ENCODE measurements at places on chromosomes 6 and 20.

DNA sequence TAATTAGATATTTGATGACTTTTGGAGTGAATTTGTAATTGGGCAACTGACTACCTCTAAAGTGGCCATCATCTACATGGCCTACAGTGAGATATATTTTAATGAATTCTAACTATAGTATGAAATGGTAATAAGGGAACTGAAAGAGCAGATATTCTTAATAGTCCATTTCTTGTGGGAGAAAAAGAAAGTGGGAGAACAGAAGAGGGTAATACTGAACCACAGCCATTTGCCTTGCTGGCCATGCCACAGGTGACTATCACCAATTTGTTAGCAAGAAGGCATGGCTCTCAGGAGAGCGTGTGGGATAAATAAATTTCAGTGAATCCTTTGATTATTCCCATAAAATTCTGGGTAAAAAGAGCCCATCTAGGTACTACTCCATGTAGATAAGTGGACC lies 1074.0 kb upstream of the MAP3K7 start:
- DNase-seq, result no peak

DNA sequence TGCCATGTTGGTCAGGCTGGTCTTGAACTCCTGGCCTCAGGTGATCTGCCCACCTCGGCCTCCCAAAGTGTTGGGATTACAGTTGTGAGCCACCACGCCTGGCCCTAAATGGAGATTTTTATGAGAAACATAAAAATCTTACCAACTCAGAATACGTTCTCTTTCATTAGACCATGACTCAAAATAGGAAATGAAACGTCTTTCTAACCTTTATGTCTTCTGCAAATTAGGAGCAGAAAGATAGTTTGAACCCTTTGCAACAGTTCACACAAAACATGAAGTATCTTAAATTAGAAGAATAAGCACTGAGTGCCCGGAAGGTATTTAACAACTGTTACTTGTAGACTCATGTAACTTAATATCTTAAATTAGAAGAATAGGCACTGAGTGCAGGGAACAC lies 48.3 kb downstream of the AHI1 start:
- no peak for DNase-seq

DNA sequence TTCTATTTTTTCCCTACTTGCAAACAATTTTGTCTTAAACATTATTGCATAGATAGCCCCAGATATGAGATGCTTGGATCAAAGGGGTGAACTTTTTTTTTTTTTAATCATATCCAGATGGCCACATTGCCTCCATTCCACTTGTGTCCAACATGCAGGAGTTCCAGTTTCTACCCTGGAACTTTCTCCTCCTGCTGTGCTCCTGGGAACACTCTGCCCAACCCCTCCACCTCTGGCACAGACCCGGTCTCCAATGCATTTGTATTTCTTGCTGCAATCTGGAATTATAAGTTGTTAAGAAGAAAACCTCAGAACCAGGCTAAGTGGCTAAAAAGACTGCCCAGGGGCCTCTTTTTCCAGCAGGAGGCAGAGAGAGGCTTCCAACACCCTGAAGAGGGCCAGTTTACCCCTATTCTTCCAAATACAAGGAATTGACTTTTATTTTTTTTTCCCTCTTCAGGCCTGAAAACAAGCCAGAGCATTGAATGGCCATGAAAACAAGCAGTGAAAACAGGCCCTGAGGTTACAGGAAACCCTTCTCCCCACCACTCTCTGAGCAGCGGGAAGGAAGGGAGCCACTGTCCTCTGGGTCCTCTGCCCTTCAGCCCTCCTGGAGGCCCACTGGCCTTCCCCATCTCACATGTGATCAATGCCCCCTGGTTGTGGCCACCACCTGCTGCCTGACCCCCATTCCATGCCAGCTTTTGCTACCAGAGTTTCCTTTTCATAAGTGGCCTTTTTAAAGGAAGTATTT lies 44.3 kb downstream of the PDYN start:
- no peak for DNase-seq

DNA sequence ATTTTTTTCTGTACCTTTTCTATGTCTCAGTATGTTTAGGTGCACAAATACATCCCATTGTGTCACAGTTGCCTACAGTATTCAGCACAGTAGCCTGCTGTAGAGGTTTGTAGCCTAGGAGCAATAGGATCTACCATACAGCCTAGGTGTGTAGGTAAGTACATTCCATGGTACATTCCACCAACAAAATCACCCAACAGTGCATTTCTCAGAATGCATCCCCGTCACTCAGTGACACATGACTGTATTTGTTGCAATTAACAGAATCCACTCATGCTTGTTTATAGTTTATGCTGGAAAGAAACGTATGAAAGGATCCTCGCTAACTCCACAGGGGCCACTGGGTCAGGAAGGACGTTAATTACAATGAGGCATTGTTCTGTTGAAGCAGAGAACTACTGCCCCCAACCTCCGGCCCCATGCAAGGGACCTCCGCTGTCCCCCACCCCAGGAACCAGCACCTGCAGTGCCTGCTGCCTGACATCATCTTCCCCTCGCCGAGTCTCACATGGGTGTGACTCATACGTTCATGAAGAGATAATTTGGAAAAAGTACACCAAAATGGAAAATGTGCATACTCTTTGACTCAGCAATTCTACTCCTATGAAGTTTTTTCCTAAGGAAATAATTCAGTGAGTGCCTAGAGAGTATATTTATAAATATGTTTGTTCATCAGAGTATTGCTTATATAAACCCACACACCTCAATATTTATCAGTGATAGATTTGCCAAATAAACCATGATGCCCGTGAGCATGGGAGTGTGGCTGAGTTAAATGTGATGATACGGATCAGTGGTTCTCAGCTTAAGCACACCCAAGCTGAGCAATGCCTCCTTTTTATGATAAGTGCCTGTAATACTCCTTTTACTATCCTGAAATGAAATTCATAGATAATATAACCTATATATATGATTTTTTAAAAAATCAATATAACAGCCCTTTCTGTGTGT lies 156.4 kb upstream of the ECI2 start:
- no peak for DNase-seq

- no peak for DNase-seq
Measured at GRCh38 chr6:46510651-46511050, 19.4 kb upstream of the RCAN2 start.
